ENCODE measurements at places on chromosomes 4 and X. TPM values are rescaled to one million over a fixed set of nuclear protein-coding genes. Genes with fewer than 3 reads are reported as not detected.

The WWC2 gene
- 0.20 TPM for total RNA-seq

The SULT1B1 gene
- total RNA-seq, result 0.26 TPM

The IL2RG gene
- 512 TPM for total RNA-seq

The PRIMPOL gene
- total RNA-seq, result 25.3 TPM

The TAPT1 gene
- total RNA-seq, result 37.5 TPM

The SPOCK3 gene
- total RNA-seq, result not detected

The CCNB3 gene
- 0.23 TPM for total RNA-seq

The TMEM47 gene
- total RNA-seq, result not detected

The ARMCX1 gene
- 0.26 TPM for total RNA-seq

The CASP3 gene
- 70.7 TPM for total RNA-seq

The SSX4 gene
- total RNA-seq, result not detected

The FABP2 gene
- total RNA-seq, result not detected

The GLOD5 gene
- total RNA-seq, result not detected

The GPC4 gene
- not detected for total RNA-seq

The FHIP1A gene
- total RNA-seq, result not detected

The HHIP gene
- total RNA-seq, result not detected

The ASB12 gene
- 0.33 TPM for total RNA-seq

The MAOB gene
- total RNA-seq, result not detected

The DUSP9 gene
- not detected for total RNA-seq

The MED28 gene
- total RNA-seq, result 53.4 TPM

The CT45A10 gene
- total RNA-seq, result not detected

The SPANXA2 gene
- not detected for total RNA-seq

The IDS gene
- 99.6 TPM for total RNA-seq

The ABCB7 gene
- 25.1 TPM for total RNA-seq

The DMP1 gene
- total RNA-seq, result not detected

The RTL9 gene
- total RNA-seq, result not detected

The MND1 gene
- total RNA-seq, result 33.6 TPM

The PTCHD1 gene
- not detected for total RNA-seq

The HS3ST1 gene
- total RNA-seq, result 0.19 TPM

The POU4F2 gene
- not detected for total RNA-seq

The NEUROG2 gene
- total RNA-seq, result 0.12 TPM

The PF4V1 gene
- total RNA-seq, result not detected

The NDST3 gene
- not detected for total RNA-seq

The GAB3 gene
- total RNA-seq, result 20.0 TPM

The SLC7A11 gene
- 5.2 TPM for total RNA-seq

The KLHL4 gene
- total RNA-seq, result 0.28 TPM

The MSX1 gene
- not detected for total RNA-seq

The MTNR1A gene
- not detected for total RNA-seq

The FAM114A1 gene
- not detected for total RNA-seq

The CTAG1A gene
- total RNA-seq, result not detected

The ATP10D gene
- 18.9 TPM for total RNA-seq

The MAGEA6 gene
- total RNA-seq, result not detected

The RASSF6 gene
- total RNA-seq, result not detected
